ENCODE measurements at places on chromosomes 12 and 14.

DNA sequence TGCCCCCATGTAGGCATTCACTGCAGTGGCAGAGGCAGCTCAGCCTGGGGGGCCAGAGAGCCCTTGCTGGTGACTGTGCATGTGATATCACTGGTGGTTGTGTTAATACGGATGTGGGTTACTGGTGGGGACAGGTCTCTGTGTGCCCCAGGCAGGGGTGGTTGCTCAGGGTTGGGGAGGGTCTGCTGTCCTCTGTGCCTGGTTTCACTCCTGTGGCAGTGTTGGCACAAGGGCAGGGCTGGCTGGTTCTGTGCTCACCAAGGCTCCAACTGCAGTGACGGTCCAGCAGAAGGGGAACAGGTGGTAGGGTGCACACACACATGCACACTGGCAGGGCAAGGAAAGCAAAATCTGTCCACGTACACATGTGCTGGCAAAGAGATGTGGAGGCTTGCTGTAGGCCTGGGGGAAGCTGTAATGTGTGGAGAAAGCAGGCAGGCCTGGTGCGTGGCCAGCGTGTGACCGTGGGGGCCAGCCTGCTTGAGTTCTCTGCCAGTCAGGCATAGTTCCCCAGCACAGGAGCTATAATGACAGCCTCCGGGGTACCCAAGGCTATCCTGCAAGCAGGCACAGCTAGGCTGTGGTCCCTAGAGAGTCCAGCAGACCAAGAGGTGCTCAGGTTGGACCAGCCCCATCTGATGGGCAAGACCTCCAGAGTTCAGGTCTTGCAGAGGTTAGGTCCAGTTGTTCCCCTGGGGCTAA lies 254.6 kb downstream of the FBXL14 start:
- DNase-seq = no peak

- no peak for DNase-seq
These were observed 3.2 kb downstream of the MMP19 start for GRCh38 chr12:55839345-55840140.

- no peak for DNase-seq
These were observed 2.6 kb downstream of the TSPAN8 start for GRCh38 chr12:71155225-71155624.

GRCh38 chr14:101181446-101182313 lies 278.2 kb upstream of the RTL1 start:
- no peak for DNase-seq

DNA sequence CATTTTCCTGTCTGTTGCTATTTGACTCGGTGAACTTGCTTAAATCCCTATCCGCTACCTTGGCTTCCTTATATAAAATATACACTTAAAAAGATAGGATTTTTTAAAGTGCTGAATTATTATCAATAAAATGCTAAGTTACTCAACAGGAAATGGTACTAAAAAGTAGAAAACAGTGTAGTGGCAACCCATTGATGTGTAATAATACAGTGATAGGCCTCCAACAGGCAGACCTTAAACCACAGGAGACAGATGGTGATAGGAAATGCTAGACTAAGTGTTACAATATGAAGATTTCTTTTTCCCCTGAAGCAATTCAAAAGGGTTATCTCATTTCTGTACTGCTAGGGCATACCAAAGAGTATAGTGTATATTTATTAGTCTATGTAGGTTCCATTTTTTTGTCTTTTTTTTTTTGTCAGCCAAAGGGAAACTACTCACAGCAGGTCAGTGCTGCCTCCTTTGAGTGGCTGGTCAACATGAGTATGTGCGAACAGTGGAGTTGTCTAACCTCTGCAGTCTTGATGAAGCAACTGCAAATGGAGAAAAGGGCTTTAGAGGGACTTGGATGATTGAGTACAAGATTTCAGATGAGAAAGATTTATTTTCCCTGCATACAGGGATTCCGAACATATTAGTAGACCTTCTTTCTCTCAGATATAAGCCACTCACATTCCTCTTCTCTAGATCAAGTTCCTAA lies 183.8 kb downstream of the ACSS3 start:
- no peak for DNase-seq

DNA sequence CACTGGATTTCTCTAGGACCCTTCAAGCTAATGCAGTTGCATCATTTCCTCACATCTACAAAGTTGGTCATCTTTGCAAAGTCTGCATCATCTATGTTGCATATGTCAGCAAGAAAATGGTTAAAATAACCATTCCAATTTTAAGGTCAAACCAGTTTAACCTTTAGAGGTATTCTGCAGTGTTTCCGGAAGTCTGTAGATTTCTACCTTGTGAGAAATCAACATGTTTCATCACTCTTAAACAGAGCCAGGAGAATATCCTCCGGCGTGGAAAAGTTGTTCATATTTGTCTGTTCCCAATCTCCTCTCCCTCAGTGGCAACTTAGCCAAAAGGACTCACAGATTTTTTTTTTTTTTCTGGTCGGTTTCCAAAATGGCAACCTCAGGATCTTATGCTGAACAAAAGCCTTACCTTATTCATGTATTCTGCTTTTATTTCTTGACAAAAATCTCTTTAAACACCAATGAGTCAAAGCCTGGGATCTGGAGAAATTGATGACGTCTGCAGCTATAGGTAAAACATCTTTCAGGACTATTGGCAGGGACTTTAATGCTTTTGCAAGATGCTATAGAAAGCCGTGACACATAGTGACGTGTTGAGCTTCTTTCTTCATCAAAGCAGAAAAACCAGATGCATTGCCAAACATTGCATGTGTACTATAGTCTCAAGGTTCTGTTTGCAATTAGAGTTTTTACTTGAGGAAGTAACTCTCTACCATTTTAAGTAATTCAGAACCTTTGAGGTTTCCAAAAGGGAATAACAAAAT lies 16.0 kb upstream of the CDK17 start:
- no peak for DNase-seq

DNA sequence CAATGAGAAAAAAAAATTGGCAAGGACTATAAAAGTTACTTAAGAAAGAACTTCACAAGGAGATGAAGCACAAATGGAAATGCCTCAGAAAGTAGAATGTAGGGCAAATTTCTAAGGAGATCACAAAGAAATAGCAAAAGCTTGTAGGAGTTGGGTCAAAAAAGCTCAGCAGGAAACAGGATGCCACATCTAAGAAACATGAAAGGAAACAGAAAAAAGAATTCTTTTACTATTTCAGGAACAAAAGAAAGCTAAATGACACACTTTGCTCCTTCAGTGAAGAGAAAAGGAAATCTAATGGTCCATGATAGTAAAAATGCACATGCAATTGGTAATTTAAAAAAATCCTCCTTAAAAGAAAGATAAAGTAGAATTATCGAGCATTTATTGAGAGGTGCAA lies 452.1 kb upstream of the GARIN6 start:
- DNase-seq = no peak

- no peak for DNase-seq
These were observed 601 bp downstream of the COX14 start for GRCh38 chr12:50112456-50113218.

GRCh38 chr14:74913986-74914573 lies 9.0 kb downstream of the RPS6KL1 start:
- DNase-seq = no peak

Measured in activated CD4-positive, alpha-beta T cell treated with anti-CD3 and anti-CD28 coated beads, Interleukin-2, amount 50 U/mL, for 4 hours (primary cell).